ENCODE measurements at places on chromosomes 11 and 22. TPM values are rescaled to one million over a fixed set of nuclear protein-coding genes. Genes with fewer than 3 reads are reported as not detected.

GRCh38 chr11:111162305-111162704 lies 83.2 kb upstream of the POU2AF2 start:
- DNase-seq = no peak

Gene TIMP3
- total RNA-seq = 63.3 TPM

DNA sequence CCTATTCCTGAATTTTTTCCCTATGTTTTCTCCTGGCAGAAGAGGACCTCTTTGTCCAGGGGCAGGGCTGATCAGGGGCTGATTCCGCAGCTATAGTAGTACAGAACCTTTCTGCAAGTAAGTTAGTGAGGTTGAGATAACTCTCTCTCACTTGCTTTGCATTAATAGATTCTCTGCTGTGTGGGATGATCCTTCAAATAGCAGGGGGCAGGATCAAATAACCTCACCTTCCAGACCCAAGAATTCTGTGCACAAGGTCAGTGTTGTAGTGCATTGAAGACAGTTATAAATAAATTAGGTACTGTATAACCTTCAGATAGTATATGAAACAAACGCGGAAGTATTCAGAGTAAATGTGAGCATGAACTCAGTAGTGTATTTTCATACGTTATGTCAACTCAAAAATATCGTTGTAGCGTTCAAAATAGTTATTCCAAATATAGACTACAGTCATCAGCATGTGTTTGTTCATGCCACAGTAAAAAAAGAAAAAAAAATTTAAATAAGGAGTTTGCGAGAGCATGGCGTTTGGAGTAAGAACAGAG lies 278 bp downstream of the MMP26 start:
- DNase-seq = no peak

- DNase-seq = no peak
Observed at GRCh38 chr11:39443424-39444022, 2015.9 kb downstream of the LRRC4C start.

Gene OR52N4
- not detected for total RNA-seq

Gene PGR
- total RNA-seq = not detected

Gene TRIM49
- total RNA-seq = not detected

Gene PRR33
- total RNA-seq = not detected
